ENCODE measurements at places on chromosomes 2 and 18.

GRCh38 chr2:105862843-105863242 lies 118.1 kb downstream of the NCK2 start:
- no peak for DNase-seq

- DNase-seq: peak; percentile 10
These were observed 413.3 kb upstream of the TRIB2 start for GRCh38 chr2:12303181-12304030.

- no peak for DNase-seq
These were observed 3.1 kb upstream of the MSGN1 start for GRCh38 chr2:17813010-17813741.

GRCh38 chr2:189013671-189014448 lies 39.7 kb downstream of the COL3A1 start:
- no peak for DNase-seq

DNA sequence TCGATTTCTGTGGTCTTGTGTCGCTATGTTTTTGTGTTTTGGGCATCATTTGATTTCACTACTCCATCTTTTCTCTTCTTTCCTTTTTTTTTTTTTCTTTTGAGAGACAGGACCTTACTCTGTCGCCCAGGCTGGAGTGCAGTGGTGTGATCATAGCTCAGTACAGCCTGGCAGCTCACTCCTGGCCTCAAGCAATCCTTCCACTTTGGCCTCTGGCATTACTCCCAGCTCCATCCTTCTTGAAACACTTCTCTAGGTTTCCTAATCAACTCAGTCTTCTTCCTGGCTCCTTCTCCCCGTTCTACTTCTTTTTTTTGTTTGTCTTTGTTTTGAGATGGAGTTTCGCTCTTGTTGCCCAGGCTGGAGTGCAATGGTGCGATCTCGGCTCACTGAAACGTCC lies 26.5 kb downstream of the TCF23 start:
- DNase-seq: no peak

GRCh38 chr18:78495550-78495949 lies 484.1 kb upstream of the SALL3 start:
- no peak for DNase-seq

- DNase-seq: no peak
These were observed 61.8 kb downstream of the CDH2 start for GRCh38 chr18:28115149-28115550.

DNA sequence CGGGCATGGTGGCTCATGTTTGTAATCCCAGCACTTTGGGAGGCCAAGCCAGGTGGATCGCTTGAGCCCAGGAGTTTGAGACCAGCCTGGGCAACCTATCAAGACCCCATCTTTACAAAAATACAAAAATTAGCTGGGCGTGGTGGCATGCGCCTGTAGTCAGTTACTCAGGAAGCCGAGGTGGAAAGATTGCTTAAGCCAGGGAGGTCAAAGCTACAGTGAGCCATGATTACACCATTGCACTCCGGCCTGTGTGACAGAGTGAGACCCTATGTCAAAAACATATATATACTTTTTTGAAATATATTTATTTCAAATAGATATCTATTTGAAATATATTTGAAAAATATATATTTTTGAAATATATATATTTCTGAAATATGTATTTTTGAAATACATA lies 10.9 kb downstream of the OSBPL1A start:
- no peak for DNase-seq

GRCh38 chr18:66601649-66602048 lies 2.2 kb downstream of the CDH19 start:
- no peak for DNase-seq

GRCh38 chr2:101832114-101832513 lies 134.6 kb downstream of the MAP4K4 start:
- no peak for DNase-seq

GRCh38 chr18:8706791-8707555 lies 1.6 kb downstream of the MTCL1 start:
- no peak for DNase-seq

DNA sequence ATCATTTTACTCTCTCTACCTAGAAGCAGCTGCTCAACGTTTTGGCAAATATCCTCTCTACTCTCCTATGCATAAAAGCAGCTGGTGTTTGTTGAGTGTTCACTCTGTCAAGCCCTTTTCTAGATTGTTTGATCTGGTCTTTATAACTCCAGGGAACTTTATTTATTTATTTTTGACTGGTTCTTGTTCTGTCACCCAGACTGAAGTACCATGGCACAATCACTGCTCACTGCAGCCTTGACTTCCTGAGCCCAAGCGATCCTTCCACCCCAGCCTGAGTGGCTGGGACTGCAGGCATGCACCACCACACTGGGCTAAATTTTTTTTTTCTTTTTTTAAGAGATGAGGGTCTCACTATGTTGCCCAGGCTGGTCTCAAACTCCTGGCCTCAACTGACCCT lies 12.7 kb downstream of the CATIP start:
- DNase-seq: no peak

DNA sequence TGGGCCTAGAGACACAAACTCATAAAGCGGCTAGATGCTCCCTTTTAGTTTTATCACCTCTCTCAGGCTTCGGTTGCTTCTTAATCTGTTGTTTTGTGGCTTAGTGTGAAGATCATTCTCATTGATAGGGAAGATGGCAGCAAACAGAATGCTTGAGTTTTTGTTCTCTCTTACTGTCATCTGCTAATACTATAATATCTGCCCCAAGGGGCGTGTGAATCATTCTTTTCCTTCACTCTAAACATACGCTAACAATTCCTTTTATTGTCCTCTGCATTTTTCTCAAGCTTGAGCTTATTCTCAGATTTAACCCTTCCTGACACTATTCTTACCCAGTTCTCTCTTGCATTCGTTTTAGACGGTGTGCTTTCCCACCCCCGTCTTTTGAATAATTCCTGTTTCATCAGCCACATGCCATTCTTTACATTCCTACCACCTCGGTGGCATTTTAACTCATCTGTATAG lies 323.9 kb upstream of the NRP2 start:
- DNase-seq: no peak

DNA sequence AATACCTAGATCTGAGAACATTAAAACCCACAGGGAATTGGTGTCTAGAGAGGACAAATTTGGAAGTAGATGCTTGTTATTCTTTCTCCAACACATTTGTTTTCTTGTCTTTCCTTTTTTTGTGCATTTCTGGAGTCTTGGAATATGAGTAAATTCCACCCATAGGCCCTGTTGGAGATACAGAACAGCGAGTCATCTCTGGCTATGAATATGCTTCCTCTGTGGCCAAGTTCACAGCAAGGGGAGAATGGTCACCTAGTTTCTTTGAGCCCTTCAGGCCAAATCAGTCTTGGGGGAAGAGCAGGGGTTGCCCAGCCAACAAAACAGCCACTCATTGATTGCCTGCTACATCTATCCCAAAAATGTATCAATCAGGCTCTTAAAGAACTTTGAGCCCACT lies 31.3 kb downstream of the SP140L start:
- no peak for DNase-seq

DNA sequence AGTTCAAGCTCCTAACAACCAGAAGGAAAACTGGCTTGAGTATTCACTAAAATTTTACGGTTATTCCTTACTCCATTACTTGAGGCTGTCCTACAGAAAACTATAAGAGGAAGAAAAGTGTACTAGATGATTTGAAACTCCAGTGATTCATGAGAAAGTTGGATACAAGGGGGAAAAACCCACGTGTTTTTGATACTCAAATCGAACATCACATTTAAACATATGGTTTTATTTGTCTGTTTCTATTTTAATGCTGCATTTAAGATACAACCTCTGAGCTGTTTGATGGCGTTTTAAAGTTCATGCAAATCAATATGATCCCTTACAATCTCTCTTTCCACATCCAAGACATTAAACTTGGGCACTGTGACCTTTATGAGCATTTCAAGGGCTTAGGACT lies 125.1 kb upstream of the LMAN1 start:
- no peak for DNase-seq

GRCh38 chr2:200305797-200306195 lies 697 bp upstream of the SPATS2L start:
- DNase-seq: no peak

DNA sequence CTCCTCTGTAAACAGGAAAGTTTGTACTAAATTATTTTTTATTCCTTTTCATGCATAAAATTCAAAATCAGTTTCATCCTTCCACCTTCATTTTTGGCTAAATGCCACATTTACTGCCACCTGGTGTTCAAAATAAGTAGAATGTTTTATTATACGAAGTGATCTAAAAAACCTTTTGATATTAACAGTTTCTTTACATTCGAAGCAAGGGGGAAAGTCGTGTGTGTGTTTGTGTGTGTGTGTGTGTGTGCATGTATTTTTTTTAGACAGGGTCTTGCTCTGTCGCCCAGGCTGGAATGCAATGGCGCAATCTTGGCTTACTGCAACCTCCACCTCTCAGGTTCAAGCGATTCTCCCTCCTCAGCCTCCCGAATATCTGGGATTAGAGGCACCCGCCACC lies 9.0 kb upstream of the SCN9A start:
- DNase-seq: no peak

- DNase-seq: no peak
These were observed 51.8 kb downstream of the SH3RF3 start for GRCh38 chr2:109180786-109181185.

GRCh38 chr18:26487437-26487836 lies 60.9 kb downstream of the KCTD1 start:
- no peak for DNase-seq

DNA sequence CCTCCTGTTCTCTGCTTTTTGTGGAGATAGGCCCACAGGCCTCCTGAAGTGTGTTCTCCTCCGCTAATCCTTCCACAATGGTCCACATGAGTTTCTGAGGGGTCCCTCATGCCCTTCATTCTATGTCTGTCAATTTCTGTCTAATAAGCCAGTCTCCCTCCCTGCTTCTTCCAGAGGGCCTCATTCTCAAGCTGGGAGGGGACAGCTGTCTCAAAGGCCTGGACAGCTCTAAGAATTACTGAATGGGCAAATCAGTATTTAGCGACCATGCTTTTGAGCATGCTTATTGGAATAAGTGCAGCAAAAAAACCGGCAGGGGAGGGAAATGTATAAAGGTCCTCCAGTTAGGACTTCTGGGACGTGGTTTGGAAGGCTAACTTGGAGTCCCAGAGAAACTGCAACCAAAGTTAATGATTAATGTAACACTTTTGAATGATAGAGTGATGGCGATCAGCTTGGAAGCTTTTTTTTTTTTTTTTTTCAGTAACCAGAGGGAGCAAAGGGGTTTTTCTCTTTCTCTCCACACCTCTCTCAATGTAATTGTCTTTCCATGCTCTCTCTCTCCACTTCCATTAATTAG lies 890.7 kb upstream of the POU3F3 start:
- DNase-seq: no peak

- no peak for DNase-seq
These were observed 77.4 kb downstream of the THNSL2 start for GRCh38 chr2:88247531-88247930.

- DNase-seq: no peak
These were observed 262.6 kb downstream of the TNS1 start for GRCh38 chr2:217740178-217740577.

GRCh38 chr18:65227970-65228369 lies 522.8 kb upstream of the CDH7 start:
- no peak for DNase-seq

DNA sequence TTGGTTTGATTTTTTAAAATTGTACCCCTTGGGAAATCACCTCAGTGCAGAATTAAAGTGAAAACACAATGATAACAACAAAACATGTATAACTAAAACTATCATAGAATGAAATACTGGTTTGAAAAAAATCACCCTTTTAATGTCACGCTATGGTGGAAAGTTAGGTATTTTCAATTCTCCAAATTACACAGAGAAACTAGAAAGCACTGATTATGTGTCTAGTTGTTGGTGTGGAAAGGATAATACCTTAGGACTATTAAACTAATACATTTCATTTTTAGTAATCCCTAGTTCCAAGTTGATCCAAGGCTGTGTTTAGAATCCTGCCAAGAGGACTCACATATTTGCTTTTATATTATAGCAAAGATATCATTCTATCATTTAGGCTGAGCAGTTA lies 71.2 kb downstream of the NUP35 start:
- DNase-seq: no peak

GRCh38 chr18:69957747-69958146 lies 10.1 kb upstream of the CD226 start:
- DNase-seq: no peak

GRCh38 chr2:953975-954686 lies 3.5 kb downstream of the SNTG2 start:
- DNase-seq: no peak

DNA sequence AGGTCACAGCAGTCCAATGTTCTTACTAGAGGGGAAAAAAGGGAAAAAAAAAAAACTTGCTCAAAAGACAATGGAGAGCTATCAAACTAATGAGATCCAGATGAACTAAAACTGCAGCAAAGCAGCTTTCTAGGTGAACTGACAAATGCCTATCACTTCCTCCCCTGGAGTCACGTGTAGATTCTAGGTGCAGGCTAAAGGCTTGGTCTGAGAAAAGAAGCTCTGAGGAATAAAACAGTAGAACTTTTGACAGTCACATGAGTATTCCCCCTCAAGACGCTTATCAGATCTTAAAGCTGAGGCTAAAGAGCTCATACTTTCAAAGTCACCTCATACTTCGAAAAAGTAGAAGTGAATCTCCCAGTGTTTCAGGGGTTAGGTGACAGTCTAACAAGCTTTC lies 42.3 kb downstream of the SMAD2 start:
- no peak for DNase-seq

DNA sequence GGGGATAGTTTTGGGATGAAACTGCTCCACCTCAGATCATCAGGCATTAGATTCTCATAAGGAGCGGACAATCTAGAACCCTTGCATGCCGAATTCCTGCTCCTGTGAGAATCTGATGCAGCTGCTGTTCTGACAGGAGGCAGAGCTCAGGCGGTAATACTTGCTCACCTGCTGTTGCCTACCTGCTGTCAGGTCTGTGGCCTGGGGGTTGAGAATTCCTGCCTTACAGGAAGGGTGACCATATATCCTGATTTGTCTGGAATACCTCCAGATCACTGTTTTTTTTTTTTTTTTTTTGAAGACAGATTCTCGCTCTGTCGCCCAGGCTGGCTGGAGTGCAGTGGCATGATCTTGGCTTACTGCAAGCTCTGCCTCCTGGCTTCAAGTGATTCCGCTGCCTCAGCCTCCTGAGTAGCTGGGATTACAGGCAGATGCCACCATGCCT lies 21.7 kb downstream of the ACSL3 start:
- no peak for DNase-seq

- DNase-seq: no peak
These were observed 528 bp upstream of the PCGF1 start for GRCh38 chr2:74507926-74508520.

- no peak for DNase-seq
These were observed 32.8 kb downstream of the MAIP1 start for GRCh38 chr2:199988151-199988550.
